ENCODE measurements at places on chromosomes 6 and 20.

DNA sequence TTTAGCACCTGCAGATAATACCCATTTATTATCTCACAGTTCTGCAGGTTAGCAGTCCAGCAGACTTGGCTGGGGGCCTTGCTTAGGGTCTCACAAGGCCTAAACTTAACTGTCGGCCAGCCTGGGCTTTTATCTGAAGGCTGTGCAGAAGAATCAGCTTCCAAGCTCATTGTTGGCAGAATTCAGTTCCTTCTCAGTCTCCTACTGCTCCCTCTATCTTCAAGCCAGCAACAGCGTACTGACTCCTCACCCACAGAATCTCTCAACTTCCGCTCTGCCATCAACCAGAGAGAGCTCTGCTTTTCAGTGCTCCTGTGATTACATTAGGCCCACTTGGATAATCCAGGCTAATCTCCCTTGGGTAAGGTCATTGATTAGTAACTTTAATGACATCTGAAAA is 30.2 kb upstream of the NHSL1 start:
- DNase-seq = no peak

DNA sequence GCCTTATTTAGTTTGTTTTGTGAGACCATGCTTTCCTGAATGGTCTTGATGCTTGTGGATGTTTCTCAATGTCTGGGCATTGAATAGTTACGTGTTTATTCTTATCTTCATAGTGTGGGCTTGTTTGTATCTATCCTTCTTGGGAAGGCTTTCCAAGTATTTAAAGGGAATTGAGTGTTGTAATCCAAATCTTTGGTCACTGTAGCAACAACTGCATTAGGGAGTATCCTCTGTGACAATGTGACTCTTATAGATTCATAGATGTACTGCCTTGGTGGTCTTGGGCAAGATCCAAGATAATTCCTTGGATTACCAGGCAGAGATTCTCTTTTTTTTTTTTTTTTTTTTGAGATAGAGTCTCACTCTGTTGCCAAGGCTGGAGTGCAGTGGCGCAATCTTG is 598.4 kb downstream of the CBLN4 start:
- DNase-seq = no peak

DNA sequence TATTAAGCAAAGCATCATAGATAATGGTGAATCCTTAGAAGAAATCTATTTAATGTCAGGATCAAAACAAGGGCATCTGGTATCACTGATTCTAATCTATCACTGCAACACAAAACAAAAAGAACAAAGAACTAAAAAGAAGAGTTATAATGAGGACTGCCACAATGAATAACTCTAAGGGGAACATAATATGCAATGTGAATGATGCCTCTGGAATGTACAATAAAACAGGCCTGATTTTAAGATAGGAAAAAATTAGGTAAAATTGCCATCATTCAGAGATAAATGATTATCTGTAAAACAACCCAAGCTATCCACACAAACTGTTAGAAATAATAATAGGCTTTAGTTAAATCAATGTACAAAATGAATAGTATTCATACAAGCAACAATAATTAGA is 936.7 kb upstream of the CITED2 start:
- no peak for DNase-seq

- no peak for DNase-seq
These were observed 379.0 kb upstream of the CNR1 start for GRCh38 chr6:88544986-88545612.

GRCh38 chr6:166251655-166252054 is 56.5 kb downstream of the PRR18 start:
- no peak for DNase-seq

DNA sequence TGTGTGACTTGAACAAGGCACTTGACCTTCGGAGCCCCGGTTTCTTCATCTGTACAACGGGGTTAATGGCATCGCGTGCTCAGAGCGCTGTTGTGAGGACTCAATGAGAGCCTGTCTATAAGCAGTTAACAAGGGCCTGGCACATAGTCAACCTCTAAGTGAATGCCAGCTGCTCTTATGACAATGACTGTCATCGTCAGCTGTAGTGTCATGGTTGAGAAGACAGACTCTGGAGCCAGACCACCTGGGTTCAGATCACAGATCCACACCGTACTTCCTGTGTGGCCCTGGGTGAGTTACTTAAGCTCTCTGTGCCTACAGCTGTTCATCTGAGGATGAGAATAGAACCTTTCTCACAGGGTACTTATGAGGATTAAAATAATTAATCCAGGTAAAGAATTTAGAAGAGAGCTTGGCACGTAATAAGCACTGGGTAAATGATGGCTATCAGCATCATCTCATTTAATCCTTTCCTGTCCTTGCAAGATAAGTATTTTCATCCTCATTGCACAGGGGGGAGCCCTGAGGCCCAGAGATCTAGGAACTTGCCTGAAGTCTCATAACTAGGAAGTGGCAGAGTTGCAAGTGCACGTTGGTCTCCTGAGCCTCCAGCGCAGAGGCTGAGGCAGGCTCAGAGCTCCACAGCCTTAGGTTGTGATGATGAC is 105.3 kb downstream of the EYA2 start:
- peak; percentile 9 for DNase-seq

DNA sequence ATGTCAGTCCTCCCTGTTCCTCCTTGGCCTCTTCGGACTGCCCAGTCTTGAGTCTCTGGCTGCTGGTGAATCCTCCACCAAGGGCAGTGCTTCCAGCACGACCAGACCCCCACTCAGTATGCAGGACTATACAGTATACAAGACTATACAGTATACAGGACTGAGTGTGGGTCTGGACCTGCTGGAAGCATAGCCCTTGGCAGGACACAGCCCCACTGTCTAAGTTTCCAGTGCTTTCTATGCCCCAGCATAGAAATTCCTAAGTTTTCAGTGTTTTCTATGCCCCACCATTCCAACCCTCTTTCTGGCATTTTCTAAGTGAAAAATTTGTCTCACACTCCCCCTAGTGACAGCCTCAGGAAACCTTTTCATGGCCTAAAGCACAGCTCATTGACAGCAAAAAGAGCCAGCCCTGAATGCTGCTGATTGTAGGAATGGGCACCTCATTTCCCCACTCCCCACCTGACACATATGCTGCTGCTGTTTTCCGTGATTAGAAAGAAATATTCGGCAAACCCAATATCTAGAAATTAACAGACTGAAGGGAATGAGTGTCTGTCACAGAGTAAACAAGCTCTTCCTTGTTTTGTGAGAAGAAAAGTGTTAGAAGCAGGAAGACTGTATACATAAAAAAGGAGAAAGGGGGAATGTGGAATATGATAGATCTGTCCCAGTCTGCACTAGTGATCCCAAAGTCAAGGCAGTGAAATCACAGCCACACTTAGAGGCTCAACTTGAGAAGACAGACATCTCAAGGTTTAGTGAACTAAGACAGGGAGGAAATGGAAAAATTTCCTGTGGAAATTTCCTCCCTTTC is 206.9 kb downstream of the IBTK start:
- no peak for DNase-seq

GRCh38 chr6:142300758-142301650 is 803 bp upstream of the ADGRG6 start:
- no peak for DNase-seq

DNA sequence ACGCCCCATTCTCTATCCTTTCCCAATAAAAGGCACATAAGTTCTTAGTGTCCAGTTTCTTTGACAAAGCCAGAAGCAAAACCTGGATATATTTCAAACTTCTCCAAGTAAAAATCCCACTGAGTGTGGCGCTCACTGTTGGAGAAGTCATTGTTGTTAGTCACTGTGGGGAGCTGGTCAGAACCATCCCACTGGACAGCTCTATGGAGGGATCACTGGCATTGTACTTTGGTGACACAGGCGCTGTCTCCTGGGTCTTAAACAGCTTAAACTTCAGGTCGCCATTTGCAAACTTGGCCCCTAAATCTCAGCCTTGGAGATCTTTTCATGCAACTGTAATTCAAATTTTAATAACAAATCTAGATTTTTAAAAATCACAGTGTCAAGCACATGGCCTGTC is 111.5 kb upstream of the SLC24A3 start:
- DNase-seq = no peak

Measured in activated effector memory CD4-positive, alpha-beta T cell treated with anti-CD3 and anti-CD28 coated beads, Interleukin-2, amount 50 U/mL, for 16 hours (primary cell).